ENCODE measurements at places on chromosomes 1 and 21.

DNA sequence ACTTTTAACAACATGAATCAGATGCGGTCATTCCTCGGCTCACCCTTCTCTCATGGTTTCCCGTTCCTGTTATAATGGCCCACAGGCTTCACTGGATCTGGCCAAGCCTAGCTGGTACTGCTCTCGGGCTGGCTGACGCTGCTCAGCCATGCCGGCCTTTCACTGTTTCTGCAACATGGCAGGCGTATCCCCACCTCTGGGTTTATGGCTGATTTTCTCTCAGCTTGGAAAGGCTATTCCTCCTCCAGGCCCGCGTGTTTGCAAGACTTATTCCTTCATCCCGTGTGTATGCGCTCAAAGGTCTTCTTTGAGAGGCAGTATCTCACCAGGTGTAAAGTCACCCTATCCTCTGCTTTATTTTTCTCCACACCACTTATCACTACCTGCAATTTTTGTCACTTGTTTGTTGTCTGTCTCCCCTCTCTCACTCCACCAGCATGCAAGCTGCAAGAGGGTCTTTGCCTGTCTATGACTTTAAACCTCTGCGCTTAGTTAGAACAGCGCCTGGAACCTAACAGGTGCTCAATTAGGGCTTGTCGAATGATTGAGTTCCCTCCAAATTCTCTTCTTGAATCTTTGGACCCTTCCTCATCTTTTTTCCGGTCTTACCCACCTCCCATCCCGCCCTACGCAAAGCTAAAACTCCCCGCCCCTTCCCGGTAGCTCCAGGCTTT lies 491 bp upstream of the RAP1A start:
- DNase-seq = no peak

GRCh38 chr1:31888291-31888690 lies 49.9 kb downstream of the PTP4A2 start:
- no peak for DNase-seq

- no peak for DNase-seq
These were observed 113.2 kb downstream of the TOMM20 start for GRCh38 chr1:235015291-235015985.

DNA sequence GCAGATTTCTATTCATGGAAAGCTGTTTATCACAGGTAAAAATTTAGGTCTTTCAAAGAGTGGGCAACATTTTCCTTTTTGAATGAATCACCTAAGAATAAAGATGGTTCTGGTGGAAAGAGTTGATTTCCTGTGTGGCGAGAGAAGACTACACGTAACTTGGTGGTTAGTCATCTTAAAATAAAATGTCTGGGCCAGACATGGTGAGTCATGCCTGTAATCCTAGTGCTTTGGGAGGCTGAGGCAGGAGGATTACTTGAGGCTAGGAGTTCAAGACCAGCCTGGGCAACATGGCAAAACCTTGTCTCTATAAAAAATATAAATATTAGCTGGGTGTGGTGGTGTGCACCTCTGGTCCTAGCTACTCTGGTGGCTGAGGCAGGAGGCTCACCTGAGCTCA lies 65.7 kb downstream of the DISP1 start:
- peak; percentile 50 for DNase-seq

DNA sequence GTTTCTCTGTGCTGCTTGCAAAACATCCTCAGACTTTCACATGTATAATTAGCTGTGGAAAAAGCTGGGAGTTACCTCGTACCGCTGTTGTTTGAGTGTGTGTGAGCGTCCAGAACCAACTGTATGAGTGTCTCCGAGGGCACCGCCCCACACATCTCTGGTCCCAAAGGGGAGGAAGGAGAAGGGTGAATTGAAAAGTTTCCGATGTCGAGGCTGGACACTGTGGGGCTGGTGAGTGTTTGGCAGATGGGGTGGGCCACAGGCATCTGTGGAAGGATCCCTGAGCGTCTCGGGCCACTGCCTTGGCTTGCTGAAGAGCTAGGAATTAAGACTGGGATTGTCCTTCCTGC lies 1.2 kb downstream of the ATP2B4 start:
- no peak for DNase-seq

DNA sequence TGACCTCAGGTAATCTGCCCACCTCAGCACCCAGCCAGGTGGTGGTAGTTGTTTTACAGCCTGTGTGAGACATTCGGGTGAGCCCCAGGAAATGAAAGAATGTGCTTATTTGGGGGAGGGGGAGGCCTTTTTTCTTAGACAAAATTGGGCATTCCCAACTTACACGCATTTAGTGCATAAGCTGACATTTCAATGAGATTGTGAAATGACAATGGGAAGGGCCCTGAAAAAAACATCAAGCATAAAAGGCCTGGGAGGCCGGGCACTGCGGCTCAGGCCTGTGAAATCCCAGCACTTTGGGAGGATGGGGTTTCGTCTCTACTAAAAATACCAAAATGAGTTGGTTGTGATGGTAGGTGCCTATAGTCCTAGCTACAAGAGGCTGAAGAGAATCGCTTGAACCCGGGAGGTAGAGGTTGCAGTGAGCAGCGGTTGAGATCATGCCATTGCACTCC lies 5.0 kb downstream of the GAS5 start:
- no peak for DNase-seq

DNA sequence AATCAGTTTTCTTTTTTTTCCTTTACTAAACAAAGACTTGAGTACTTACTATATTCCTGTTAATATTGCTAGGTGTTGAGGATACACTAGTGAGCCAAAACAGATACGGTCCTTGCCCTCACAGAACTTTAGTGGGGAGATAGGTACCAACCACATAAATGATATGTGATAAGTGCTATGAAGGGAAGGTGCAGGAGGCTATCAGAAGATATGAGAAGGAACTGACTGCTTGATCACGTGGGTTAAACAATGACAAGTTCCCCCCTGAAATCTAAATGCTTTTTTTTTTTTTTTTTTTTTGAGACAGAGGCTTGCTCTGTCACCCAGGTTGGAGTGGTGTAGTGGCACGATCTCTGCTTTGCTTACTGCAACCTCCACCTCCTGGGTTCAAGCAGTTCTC lies 25.0 kb downstream of the RBM15 start:
- no peak for DNase-seq

DNA sequence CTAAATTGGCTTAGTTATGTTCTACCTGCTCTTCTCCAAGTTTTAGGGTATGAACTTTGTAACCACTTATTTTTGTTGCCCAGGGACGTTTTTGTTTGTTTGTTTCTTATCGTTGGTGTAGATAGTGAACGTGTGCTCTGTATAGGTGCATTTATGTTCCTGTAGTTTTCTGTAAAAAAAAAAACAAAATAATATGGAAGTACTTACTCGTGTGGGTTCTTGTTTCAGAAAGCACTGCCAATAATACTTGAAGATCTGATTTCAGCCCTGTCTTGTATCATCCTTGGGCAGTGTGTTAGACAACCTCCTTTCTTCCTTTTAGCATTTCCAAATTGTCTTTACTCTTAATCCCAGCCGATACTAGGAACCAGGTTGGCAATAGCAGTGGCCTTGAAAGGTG lies 4.4 kb downstream of the FAM20B start:
- DNase-seq = no peak

DNA sequence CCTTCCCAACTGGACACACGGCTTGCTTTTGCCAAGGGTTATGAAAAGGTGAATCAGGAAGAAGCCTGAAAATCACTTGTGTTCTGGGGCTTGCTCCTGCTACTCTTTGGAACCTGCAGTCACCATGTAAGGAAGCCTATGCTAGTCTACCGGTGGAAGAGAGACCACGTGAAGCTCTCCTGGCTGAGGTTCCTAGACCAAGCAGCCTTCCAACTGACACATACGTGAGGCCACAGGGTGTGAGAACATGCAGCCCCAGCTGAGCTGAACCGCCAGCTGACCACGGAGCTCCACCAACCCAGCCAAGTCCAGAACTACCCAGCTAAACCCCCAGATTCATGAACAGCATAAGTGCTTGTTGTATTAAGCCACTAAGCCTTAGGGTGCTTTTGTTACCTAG lies 72.8 kb upstream of the KRTAP19-8 start:
- no peak for DNase-seq

DNA sequence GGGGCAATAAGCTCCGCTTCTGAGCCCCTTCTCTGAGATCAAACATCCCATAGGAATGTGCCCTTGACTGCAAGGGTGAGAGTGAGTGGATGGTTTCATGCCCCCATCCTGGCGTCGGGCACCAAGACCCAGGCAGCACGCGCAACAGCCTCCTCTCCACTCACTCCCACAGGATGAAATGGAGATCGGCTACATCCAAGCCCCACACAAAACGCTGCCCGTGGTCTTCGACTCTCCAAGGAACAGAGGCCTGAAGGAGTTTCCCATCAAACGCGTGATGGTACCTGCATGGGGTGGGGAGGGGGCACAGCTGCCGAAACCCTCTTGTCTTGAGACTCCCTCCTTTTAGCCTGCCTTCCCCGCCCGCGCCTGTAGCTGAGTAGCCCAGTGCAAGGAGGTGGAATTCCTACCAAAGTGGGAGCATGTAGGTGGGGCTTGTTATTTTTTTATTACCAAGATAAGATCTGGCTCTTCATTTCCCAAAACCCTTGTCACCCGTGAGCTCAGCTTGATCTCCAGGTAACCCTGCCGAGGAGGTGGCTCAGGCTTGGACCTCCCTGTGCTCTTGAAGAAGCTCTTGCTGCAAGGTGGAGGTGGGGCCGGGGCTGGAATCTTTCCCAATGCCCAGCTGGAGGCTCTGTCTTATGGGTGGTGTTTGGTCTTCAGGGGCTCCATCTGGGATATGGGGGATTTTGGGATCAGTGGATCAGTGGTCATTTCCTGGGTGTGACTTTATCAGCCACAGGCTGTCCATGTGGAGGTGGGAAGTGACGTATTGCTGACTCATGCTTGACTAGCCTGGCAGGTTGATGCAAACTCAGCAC lies 24.0 kb upstream of the PADI6 start:
- peak; percentile 41 for DNase-seq

- no peak for DNase-seq
These were observed 139.7 kb upstream of the ERRFI1 start for GRCh38 chr1:8165595-8166360.

- DNase-seq = no peak
These were observed 52.4 kb downstream of the MAP3K21 start for GRCh38 chr1:233379869-233380438.

GRCh38 chr1:187032982-187033692 lies 204.4 kb downstream of the PLA2G4A start:
- no peak for DNase-seq

GRCh38 chr1:177444997-177445746 lies 274.4 kb downstream of the BRINP2 start:
- DNase-seq = no peak

GRCh38 chr1:150596976-150597375 lies 17.6 kb upstream of the MCL1 start:
- no peak for DNase-seq

DNA sequence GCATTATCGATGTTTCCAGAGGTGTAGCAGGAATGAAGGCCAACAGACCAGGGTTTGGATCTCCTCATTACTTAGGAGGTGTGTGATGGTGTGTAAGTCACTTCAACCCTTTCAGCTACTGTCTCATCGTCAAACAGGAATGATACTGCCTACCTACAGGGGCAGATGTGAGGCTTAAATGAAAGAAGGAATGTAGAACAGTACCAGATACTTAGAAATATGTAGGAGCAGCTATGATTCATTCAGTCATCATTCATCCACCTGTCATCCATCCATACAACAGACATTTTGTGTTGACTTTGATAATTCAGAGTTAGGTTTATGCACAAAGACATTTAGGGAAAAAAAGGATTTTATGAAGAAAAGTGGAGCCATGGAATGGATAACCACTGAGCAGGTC lies 486.9 kb upstream of the DAB1 start:
- DNase-seq = no peak

- DNase-seq = no peak
These were observed 347.7 kb downstream of the NPHP4 start for GRCh38 chr1:5644281-5645134.

- no peak for DNase-seq
These were observed at the start of gene KRTAP10-1 for GRCh38 chr21:44539991-44540666. TSS of gene KRTAP10-1 (minus strand) at chr21:44540195. CDS start at chr21:44540150, 45 bp downstream.

DNA sequence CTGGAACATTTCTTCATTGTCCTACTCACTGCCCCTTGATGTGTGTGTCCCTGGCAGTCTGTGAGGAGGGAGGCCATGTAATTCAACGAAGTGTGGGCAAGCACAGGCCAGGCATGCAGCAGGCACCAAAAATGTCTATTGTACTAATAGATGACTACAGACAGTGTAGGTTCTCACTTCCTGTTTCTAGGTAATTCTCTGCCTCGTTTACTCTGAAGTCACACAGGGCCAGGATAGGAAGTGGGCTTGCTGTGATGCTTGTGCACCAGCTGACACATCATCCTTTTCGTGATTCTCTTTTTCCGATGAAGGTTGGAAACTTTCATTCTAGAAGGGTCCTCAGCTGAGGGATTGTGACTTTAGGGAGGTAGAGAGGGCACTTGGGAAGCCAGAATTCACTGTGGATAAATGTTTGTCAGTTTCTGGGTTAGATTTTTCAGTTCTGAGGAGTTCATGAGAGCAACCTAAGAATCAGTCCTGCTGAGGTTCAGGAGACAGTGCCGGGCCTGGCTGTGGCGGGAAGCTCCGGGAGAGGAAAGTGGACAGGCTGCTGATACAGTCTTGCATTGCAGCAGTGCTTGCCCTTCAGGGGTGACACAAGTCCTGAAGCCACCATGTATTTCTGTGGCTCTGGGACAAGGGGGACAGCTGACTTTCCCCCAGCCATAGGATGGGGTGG lies 4.3 kb upstream of the CSF1 start:
- no peak for DNase-seq

DNA sequence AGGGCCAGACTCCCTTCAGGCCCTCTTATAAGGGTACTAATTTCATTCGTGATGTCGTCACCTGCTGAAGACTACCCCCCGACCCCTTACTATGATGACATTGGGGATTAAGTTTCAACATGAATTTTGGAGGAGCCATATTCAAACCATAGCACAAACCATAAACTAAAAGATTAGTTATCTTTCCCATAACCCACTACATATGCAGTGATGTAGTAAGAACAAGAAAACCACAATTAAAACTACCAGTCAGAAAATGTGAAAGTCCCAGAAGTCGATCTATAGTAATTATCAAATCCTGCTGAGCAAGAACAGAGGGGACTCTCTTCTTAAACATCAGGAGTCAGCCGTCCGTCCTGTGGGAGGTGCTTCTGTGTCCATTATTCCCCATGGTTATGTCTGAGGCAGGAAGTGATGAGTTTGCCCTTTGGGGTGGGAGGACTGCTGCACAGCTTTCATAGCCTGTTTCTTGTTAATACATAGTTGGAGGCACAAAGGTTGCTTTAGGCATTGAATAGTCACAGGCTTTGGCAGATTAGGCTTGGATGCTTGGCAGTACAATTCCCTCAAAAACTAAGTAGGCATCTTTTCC lies 35.9 kb upstream of the PTGFRN start:
- no peak for DNase-seq

- DNase-seq = no peak
These were observed 9.2 kb downstream of the PDZK1IP1 start for GRCh38 chr1:47180603-47181094.
